Right forelimb (tissue), 1 donor: ENCODE measurements at places on chromosomes 7 and 10.

DNA sequence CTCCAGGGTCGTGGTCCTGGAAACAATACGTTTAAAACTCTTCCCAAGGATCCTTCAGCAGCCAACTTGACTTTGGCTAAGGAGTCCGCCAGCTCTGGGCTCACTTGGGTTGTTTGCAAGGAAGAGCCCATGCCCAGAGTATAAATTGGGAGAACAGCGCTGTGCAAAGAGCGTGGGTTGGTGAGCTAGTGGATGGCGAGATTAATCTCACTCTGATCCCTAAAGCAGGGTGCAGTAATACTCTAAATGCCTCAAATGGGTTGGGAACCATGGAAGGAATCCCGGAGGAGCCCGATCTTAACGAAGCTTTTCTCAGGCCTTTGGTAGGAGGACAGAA lies 495 bp upstream of the SDHAF3 start:
- no peak for DNase-seq

GRCh38 chr10:43417950-43418768 lies 9.2 kb upstream of the HNRNPF start:
- no peak for DNase-seq

- DNase-seq = no peak
Observed at GRCh38 chr7:117993377-117994003, 120.2 kb upstream of the CTTNBP2 start.

GRCh38 chr7:41104631-41105030 lies 598.3 kb downstream of the INHBA start:
- DNase-seq = no peak
